ENCODE measurements at places on chromosomes 6 and 20. TPM values are rescaled to one million over a fixed set of nuclear protein-coding genes. Genes with fewer than 3 reads are reported as not detected.

Gene LGSN
- total RNA-seq = under 0.01 TPM

Gene FAM83C
- total RNA-seq = not detected

Gene FAM135A
- total RNA-seq = 10.2 TPM

Gene SHLD1
- total RNA-seq = 3.3 TPM

Gene MCM8
- total RNA-seq = 5.4 TPM

Gene GRM1
- 0.17 TPM for total RNA-seq

Gene TINAG
- not detected for total RNA-seq

Gene WFDC12
- total RNA-seq = not detected

Gene CDH4
- 4.8 TPM for total RNA-seq

Gene BMP6
- total RNA-seq = under 0.01 TPM

Gene IRF4
- total RNA-seq = under 0.01 TPM

Gene BTN1A1
- not detected for total RNA-seq

Gene CD83
- 5.0 TPM for total RNA-seq

Data from fibroblast of lung (primary cell).